ENCODE measurements at places on chromosomes 1 and 21.

GRCh38 chr1:211829343-211830054 is 1.1 kb downstream of the LPGAT1 start:
- peak; percentile 62 for DNase-seq

DNA sequence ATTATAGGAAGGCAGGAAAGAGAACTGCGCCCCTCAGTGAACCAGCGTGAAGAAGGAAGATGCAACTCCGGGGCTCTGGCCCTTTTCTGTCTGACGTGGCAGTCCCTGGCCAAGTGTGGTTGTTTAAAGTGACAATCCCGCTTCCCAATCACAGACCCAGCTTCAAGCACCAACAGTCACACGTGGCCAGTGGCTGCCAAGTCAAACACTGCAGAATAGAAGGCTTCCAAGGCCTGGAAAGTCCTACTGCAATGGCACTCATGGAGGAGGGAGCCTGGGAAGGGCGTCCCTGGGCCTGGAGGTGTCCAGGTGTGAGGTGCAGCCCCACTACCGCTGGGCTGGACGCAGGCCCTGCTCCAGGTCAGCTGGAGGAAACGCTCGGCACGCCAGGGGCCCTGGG is 143.8 kb downstream of the CASZ1 start:
- no peak for DNase-seq

DNA sequence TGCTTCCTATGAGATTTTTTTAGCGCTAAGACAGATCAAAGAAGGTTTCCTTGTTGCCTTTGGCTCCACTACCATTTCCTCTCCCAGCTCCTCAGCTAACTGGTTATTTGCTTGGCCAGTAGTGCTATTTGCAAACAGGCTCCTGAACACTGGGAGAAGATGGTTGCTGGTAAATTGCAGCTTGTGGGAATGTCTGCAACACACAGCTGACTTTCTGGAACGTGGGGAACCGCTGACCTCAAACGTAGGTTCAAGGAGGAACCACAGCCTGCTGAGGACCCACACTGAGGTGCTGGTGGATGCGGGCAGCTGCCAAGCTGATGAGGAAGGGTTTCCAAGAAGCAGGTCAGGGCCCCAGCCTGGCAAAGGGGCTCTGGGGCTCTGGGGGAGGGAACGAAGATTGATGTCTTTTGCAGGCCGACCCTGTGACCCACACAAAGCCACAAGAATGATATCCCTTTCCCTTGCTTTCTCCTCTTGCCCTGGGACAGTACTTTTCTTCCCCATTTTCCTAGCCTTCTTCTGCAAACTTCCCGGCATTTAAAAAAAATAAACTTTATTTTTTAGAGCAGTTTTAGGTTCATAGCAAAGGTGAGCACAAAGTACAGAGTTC is 24.8 kb downstream of the GNG4 start:
- no peak for DNase-seq

- peak; percentile 87 for DNase-seq
Measured at GRCh38 chr21:34888569-34889319, 160.4 kb downstream of the RUNX1 start.

DNA sequence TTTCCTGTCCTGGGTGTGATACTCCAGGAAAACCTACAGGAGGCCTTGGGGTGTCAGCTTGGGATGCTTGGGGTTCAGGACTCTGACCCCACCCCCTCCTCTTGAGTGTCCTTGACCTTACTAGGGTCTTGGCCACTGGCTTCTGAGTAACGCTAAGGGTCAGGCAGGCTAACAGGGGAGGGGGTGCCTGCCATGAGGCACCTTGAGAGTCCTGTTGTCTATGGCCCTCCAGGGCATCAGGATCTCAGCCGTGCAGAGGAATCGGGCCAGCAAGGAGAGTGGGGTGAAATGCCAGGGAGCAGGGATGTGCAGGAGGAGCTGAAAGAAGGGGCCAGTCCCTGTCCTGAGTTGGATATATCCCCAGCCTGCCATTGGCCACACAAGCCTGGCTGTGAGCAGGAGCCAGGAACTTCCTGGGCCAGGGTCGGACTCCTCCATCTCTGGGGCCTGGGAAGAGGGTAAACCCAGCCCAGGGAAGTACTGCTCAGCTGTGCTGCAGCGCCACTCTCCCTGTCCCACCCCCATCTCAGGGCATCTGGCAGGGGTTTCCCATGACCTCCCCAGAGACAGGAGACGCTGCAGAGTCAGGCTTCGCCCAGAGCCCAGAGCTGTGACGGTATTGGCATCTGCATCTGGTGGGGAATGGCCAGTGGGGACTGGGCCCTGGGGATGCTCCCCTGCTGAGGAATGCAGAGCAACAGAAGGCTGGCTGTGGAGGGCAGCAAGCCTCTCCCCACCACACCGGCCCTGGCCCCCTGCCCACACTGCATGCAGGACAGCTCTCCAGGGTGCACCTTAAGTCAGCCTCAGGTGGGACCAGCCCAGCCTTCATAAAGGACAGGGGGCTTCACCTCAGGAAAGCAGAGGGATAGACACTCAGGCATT is 6.3 kb downstream of the KIF21B start:
- DNase-seq, result no peak

- no peak for DNase-seq
Measured at GRCh38 chr1:108881369-108881768, 4.6 kb downstream of the GPSM2 start.

GRCh38 chr1:190376044-190376443 is 101.6 kb downstream of the BRINP3 start:
- no peak for DNase-seq

Measured in HEK293T (cell line).